Fibroblast of mammary gland (primary cell): ENCODE measurements at places on chromosomes 5 and 9.

DNA sequence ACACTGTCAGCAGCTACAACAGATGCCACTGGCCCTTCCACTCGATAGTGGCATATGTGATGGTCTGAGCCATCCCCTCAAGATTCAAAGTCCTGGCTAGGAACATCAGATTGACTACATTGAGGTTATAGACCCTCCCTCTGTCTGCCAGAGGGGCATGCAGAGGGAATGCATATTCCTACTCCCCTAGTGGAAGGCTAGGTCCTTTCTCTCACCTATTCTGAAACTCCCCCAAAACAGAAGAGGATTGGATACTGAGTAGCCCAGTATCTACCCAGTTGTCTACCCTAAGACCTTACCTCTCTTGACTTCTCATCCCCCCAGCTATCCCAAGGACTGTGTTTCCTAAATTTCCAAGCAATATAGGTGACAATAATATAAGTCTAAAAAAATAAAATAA, 78.5 kb upstream of the PDE4D start:
- no peak for DNase-seq

DNA sequence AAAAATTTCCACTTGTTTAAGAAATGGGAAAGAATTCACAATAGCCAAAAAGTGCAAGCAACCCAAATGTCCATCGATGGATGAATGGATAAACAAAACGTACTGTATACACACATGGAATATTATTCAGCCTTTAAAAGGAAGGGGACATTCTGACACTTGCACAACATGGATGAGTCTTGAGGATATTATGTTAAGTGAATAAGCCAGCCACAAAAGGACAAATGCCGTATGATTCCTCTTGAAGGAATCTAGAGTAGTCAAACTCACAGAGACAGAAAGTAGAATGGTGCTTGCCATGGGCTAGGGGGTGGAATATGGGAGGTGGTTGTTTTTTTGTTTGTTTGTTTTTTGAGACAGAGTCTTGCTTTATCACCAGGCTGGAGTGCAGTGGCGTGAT, 3.8 kb upstream of the ATP6V0E1 start:
- peak; percentile 67 for DNase-seq

DNA sequence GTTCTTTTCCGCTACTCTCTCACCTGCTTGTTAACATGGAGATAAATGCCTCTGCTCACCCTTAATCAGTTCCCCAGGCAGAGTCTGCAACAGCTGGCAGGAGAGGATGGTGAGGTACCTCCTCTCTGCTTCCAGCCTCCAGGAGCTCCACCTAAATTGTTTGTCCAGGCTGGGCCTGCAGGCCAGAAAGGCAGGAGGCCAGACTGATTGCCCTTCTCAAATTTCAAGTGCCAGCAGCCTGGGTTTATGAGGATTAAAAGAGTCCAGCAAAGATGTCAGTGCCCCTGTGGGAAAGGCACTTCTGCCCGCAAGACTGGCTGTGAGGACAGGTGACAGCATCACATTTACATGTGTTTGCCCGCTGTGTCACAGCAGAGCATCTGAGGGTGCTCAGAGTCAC, 19.8 kb downstream of the CORO2A start:
- no peak for DNase-seq

GRCh38 chr5:84597904-84598303, 213.2 kb upstream of the EDIL3 start:
- DNase-seq, result no peak

GRCh38 chr5:1523480-1523792, 324 bp downstream of the LPCAT1 start:
- no peak for DNase-seq

- peak; percentile 35 for DNase-seq
Observed at GRCh38 chr5:159175547-159175946, 33.8 kb downstream of the RNF145 start.

GRCh38 chr5:157486221-157486681, 26.2 kb downstream of the NIPAL4 start:
- DNase-seq, result no peak

DNA sequence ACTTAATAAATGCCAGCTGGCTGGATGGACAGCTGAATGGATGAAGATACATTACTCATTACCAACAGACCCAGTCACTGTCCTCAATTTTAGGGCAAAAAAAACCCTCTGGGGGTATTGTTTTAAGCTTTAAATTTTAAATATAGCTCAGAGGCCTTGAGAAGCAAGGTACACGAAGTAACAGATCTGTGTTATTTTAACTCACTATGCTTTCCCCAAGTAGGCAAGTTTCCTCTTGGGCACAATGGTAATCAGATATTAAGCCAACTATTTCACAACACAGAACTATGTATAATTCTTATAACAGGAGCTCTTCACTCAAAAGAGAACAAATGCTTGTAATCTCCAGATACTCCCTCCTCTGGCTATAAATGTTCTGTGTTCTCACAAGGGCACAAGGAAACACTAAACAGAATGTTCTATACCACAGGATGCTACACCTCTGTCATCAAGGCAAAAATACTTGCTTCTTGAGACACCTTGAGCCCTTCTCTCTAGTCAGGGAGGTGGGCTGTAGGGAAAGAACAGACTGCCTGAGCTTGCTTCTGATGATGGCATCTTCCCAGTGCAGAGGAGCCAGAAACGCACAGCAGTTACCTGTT, 443.8 kb downstream of the SPOCK1 start:
- DNase-seq, result no peak

GRCh38 chr5:87074934-87075541, 192.6 kb upstream of the RASA1 start:
- no peak for DNase-seq

DNA sequence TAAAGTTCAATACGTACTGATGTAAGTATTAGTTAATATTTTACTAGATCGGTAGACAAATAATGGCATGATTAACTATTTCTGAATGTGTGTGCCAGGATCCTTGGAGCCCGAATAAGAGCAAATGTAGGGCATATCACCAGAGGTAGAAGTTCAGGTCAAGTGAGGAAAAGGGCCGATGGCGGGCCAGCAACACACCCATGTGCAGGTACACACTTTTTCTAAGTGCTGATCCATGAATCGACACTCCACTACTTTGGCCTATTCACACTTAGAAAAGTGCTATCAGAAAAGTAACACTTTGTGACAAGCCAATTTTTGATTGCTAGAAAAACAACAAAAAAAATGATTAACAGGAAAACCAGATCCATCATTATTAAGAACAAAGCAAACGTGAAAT, 150.3 kb downstream of the AUH start:
- DNase-seq, result no peak

- no peak for DNase-seq
Observed at GRCh38 chr5:41874512-41875060, 4.4 kb upstream of the OXCT1 start.

- no peak for DNase-seq
Observed at GRCh38 chr5:143488381-143488780, 84.9 kb upstream of the NR3C1 start.

- DNase-seq, result no peak
Observed at GRCh38 chr9:132069046-132069898, 10.4 kb downstream of the MED27 start.

DNA sequence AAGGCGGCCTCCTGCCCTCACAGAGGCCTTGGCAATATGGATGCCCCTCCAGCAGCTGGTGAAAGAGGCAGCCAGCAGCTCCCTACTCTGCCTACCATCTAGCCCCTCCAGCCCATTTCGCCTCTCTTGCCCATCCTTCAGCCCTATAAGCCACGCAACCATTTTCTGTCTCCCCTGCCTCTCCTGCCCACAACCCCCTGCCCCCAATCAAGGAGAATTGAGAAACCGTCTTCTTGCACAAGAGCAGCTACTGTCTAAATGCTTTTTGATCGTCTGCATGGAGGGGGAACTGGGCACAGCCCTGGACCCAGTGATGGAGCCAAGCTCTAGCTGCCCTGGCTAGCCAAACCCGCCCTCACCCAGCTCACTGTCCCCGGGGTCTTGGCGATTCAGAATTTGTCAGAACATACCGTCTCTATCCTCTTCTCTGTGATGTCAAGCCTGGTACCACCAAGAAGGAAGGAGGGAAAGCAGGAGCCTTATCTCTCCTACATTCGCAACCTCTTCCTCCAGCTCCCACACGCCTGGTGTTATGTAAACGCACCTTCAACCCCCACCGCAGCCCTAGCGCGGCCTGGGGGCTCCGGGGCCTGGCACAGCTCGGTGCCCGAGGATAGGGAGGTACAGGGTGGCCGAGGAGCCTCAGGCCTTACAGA, 1.2 kb downstream of the SPRY4 start:
- DNase-seq, result no peak

DNA sequence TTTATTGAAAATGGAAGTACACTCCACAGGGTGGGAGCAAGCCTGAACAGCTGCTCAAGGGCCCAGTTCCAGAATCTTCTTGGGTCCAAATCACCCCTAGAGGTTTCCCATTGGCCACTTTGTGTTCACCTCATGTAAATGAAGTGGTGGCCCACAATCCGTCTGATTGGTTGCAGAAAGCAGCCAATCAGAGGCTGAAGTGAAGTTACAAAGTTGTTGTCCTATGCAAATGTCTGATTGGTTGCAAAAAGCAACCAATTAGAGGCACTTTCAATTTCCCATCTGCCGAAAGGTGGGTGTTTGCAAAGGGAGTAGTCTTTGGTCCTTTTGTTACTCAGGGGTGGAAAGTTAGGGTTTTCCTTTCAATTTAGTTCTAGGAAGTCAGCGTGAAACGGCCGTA, 8.8 kb downstream of the TMEM171 start:
- peak; percentile 5 for DNase-seq

- no peak for DNase-seq
Observed at GRCh38 chr9:123376218-123377071, 20.4 kb downstream of the CRB2 start.

GRCh38 chr5:59584858-59585846, 308.4 kb downstream of the PDE4D start:
- no peak for DNase-seq

GRCh38 chr5:33281431-33281843, 159.3 kb upstream of the TARS1 start:
- peak; percentile 36 for DNase-seq

- no peak for DNase-seq
Observed at GRCh38 chr9:136206602-136207275, 1.8 kb upstream of the LHX3 start.

DNA sequence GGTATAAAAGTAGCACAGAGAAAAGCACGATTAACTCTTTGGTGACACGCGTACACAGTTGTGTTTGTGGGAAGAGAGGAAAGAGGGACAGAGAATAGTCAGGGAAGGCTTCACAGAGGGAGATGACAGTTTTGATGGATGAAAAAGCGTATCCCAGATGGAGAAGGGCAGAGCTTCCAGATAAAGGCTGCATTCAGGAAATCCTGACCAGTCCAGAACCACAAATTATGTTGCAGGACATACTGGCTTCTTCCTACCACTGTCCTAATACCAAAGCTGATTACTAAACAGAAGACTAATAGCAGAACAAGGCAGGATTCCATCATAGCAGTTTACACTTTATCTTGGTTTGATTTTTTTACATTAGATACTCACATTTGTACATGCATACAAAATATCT, 34.5 kb downstream of the SLC31A2 start:
- DNase-seq, result peak; percentile 23

DNA sequence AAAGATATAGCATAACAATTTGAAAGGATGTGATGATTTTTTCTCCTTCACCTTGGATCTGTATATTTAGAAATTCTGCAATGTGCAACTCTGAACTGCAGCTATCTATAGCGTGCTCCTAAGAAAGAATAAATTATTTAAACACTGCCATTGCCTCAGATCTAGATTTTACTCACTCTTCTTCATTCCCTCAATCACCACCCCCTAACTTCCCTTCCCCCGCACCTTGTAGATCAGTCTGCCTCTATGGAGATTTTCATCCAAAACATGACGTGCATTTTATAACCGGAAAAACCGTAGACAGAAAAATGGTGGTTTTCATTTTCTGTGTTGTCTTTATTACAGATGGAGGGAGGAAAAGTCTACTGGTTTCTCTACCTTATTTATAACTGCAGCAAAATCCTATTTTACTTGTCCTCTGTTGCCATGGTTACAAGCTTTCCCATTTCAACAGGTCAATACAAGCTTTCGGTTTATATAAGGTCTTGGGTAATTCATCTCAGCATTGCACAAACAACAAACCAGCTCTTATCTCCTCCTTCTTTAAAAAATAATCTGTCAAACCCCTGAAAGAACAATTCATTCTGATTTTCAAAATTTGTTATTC, 480.0 kb downstream of the TAF11L14 start:
- DNase-seq, result no peak

DNA sequence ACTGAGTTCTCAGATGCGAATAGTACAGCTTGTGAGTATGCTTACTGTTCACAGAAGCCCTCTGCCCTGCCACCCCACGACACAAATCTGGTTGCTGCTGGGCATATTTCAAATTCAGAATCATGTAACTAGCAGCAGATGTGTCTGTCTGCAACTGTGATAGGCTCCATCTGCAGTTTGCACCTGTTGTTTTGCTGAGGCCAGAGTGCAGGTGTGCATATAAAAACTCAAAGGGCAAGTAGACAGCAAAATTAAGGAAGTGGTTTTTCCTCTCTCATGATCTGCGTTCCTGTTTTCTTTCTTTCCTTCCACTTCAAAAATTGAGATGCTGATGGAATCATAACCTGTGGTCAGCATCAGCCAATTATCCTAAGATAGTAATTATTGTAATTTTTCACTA, 1000.5 kb downstream of the PTPRD start:
- no peak for DNase-seq

DNA sequence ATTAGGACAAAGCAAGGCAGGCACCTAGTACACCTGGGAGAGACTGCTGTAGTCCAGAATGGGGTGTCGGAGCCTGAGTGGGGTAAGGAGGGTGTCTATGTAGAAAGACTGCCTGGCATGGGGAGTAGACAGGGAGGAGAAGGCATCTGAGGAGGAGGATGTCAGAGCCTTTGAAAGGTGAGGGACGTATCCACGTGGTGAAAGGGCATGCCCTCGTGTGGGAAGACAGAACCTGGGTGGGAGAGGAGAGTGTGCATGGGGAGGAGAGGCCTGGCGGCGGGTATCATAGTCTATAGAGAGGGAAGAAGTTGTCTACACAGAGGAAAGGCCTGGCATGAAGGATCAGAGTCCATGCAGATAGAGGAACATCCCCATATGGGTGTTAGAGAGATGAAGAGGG, 91.8 kb downstream of the NDFIP1 start:
- no peak for DNase-seq

DNA sequence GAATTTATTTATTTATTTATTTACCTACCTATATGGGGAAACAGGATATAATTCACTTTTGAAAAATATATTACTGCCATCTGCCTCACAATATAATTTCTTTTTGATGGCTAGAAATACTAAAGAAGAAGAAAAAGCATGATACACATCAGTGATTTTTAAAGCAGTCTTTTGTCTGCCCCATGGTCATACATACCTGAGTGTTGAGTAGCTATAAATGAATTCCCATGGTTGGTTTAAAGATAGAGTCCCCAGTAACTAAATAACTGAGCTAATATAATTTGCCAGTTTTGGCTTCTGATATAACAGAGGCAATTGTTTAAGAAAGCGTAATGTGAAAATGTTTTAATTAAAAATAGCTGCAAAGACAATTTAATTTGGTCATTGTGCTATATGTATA, 447.8 kb downstream of the PDE4D start:
- DNase-seq, result no peak

- peak; percentile 77 for DNase-seq
Observed at GRCh38 chr5:123785162-123786071, 273.4 kb downstream of the CSNK1G3 start.

- DNase-seq, result peak; percentile 22
Observed at GRCh38 chr5:96004754-96005153, 43.1 kb upstream of the ELL2 start.

GRCh38 chr5:7396713-7397454, 946 bp downstream of the ADCY2 start:
- DNase-seq, result peak; percentile 14

- no peak for DNase-seq
Observed at GRCh38 chr5:174149426-174149825, 103.9 kb downstream of the NSG2 start.

- peak; percentile 77 for DNase-seq
Observed at GRCh38 chr9:14270358-14271092, 43.4 kb downstream of the NFIB start.
